ENCODE measurements at places on chromosomes 5 and 9.

- no peak for DNase-seq
These were observed 28.1 kb downstream of the PTGES2 start for GRCh38 chr9:128099231-128099931.

DNA sequence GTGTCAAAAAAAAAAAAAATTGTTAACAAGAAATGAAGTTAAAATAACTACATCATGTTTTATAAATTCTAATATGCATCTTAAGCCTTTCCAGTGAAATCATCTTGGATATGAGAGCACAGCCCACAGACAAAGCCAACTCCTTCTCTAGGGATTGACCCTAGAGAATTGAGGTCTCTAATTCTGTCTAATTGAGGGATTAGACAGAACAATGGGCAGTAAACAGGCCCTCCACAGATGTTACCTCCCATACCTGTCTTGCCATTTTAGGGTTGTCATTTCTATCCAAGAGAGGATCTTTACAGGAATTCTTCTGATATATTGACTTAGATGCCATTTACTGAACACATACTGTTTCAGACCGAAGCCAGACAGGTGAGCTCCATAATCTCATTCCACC lies 42.3 kb downstream of the NSG2 start:
- DNase-seq = no peak

- DNase-seq = no peak
These were observed 113.0 kb downstream of the SMARCA2 start for GRCh38 chr9:2128141-2128540.

- no peak for DNase-seq
These were observed 48.4 kb downstream of the ZNF608 start for GRCh38 chr5:124697933-124698591.

- DNase-seq = no peak
These were observed 133.3 kb downstream of the KIAA0825 start for GRCh38 chr5:94485067-94485466.

- no peak for DNase-seq
These were observed at the start of gene SPINK1 for GRCh38 chr5:147831465-147831864. Gene SPINK1 (minus strand): TSS chr5:147831671. CDS start chr5:147831577, 94 bp downstream.

GRCh38 chr9:1458503-1458902 lies 408.3 kb downstream of the DMRT2 start:
- no peak for DNase-seq

- DNase-seq = no peak
These were observed 17.3 kb downstream of the DAPK1 start for GRCh38 chr9:87515006-87515405.

GRCh38 chr9:16515879-16516301 lies 354.6 kb downstream of the BNC2 start:
- no peak for DNase-seq

All from T follicular helper cell (primary cell).